ENCODE measurements at places on chromosomes 1 and 21.
A peak's percentile ranks its signal among the peaks of the same experiment; 100 is the strongest.

- no peak for DNase-seq
Observed at GRCh38 chr1:155329980-155330598, 9.4 kb downstream of the RUSC1 start.

DNA sequence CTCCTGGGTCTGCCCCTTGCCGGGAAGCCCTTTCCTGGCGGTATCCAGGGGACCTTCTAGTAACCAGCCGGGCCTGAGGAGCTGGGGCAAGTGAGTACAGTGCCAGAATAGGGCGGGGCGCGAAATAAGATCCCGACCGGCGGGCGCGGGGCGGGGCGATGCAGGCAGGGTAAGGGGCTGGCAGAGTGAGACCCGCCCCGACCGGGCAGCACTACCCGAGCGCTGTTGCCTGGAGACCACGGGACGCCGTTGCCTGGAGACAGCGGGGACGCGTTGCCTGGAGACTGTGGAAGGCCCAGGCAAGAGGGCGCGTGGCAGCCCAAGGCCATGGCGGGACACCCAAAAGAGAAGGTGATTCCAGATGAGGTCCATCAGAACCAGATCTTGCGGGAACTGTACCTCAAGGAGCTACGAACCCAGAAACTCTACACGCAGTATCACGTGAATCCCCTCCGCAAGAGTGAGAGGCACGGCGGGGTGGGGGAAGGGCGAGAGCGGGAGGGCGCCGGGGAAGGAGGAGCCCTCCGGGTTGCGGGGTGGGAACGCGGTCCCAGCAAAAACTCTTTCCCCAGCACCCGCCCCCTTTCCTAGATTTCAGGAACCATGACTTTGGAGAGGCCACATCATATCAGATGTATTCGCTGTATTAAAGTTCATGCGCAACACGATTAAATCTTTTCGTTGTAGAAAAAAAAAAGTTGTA lies 24.3 kb downstream of the EBNA1BP2 start:
- DNase-seq = peak; percentile 12

DNA sequence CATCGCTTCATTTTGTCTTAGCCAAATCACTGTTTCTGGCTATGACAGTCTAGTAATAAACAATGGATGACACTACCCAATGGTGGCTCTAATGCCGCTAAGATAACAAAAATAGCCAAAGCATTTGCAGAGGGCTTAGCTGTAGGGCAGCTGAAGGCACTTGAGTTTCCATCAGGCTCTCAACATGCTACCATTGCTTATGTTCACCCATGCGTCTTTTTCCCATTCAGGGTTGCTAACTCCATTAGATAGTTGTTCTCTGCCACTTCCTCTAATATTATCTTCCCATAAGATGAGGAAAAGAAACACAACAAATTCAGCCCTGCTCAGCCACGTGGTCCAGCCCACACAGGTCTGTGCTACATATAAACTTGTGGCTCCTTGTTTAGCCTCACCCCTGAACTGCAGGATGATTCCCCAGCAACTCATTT lies 159.6 kb downstream of the TOMM20 start:
- no peak for DNase-seq

DNA sequence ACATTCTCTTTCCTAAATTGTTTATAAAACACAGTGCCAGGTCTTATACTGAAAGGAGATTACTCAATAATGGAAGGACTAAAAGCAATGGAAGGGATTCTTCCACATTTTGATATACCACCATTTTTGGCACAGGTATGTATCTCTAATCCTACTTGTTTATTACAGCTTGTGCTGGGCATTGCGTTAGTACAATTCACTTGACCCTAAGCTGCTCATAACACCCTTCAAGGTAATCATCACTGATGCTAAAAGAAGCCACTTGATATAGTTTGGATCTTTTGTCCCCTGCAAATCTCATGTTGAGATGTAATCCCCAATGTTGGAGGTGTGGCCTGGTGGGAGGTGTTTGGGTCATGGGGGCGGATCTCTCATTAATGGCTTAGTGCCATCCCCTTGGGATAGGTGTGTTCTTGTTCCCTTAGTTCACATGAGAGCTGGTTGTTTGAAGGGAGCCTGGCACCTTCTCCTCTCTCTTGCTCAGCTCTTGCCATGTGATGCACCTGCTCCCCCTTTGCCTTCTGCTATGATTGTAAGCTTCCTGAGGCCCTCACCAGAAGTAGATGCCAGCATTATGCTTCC lies 71.1 kb downstream of the NIBAN1 start:
- no peak for DNase-seq

DNA sequence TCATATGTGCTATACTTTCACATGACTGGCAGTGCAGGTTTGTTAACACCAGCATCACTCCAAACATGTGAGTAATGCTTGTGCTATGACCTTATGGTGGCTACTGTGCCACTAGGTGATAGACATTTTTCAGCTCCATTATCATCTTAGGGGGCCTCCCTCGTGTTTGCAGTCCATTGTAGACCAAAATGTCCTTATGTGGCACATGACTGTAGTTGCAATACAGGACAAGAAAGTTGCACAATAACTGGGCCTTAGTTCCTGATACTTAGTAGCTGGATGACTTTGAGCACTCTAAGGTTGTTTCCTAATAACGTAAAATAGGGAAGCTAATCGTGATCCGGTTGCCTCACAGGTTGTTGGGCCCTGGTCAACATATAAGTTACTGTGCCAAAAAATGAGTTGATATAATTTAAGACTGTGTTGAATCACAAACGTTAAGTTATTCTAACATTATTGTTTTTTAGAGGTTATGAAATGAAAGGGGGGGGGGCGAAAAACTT lies 511 bp upstream of the SNX27 start:
- DNase-seq = no peak

GRCh38 chr1:213688655-213689054 lies 299.1 kb upstream of the PROX1 start:
- no peak for DNase-seq

DNA sequence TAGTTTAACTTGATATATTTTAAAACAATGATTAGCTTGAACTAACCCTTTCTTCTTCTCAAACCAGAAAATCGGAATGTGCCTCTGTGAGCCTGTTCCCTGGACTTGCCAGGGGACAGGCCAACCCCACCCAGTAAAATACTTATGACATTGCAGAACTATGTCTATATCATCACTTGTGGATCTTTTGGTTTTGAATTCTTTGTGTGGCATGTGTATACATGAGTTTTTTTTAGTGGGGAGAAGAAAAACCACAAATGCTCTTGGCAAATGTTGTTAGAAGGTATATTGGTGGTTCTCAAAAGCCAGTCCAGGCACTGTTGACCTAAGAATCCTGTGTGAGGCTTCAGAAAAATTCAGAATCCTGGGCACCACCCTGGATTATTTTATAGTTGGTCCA lies 347.4 kb downstream of the SIPA1L2 start:
- no peak for DNase-seq

DNA sequence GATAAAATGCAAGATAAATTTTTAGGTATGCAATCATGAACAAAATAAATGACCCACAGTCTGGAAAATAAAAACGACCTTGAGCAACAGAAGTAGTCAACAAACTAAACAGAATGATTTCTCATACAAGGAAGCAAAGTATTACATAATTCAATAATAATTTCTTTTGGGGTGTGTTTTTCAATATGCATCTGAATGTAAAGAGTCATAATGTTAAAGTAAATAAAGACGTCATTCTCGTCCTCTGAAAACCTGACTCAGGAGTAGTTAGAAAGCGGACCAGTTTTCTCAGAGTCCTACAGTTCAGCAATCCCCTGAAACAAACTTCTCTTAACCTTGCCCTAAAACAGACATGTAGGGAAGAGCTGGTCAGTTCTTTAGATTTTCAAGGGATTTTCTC lies 18.6 kb downstream of the CDC42BPA start:
- DNase-seq = no peak

DNA sequence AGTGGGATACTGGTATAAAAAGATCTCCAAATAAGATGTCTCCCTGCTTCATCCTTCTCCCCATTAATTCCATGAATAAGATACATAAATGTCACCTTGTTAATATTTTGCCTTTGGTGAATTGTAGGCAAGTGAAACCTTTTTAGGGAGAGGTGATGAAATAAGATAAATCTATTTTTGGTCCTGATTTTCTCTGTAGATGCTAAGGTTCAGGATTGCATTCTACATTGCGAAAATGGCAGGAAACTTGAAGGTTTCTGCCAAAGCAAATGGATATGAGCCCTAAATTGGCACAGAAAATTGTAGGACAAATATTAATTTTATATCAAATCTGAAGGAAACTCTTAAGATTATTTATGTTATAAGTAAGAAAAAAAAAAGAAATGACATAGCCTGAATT lies 107.1 kb downstream of the PLPPR4 start:
- no peak for DNase-seq

- no peak for DNase-seq
Observed at GRCh38 chr1:226706684-226707083, 32.4 kb downstream of the ITPKB start.

DNA sequence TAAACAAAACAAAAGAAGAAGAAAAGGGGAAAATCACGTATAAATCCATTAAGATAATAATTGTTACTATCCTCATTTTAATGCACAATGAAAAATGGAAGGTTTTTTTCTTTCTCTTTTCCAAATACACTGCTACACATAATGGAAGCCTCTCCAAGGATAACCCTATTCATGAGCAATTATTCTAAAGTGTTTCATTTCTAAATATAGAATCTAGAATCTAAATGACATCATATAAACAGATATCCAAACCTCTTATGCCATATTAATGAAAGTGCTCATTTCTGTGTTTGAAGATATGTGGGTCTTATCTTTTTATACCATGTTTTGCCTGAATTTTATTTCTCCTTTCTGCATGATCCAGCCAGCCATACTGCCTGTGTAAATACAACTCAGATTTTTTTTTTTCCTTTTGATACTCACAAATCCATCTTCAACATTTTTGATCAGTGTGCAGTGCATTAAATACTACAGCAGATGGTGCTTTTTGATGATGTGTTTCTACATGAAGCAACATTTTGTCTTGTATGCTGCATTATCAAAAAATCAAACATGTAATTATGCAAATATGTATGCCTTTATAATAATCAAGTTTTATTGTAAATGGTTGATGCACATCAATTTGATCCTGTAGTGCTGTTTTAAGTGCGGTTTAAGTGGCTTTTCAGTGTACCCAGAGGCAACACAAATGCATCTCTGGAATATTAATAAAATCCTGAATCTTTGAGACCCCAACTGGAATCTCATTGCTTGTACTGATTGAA lies 625.6 kb upstream of the PTBP2 start:
- DNase-seq = no peak

DNA sequence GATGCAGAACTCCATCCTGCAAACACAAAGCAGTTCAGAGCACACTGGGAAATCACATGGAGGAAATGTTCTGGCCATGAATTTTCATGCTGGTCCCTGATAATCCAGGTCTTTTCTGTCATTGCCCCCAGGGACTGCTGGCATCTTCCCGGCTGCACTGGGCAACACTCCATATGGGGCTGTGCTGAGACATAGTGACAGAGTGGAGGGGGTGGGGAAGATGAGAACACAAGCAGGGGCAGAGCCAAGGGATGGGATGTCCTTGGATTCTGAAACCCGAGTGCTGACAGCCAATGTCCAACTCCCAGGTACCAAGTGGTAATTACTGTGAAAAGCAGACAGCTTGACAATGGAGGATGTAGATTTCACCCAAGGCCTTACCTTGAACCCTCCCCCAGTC lies 185.7 kb downstream of the HIVEP3 start:
- no peak for DNase-seq

DNA sequence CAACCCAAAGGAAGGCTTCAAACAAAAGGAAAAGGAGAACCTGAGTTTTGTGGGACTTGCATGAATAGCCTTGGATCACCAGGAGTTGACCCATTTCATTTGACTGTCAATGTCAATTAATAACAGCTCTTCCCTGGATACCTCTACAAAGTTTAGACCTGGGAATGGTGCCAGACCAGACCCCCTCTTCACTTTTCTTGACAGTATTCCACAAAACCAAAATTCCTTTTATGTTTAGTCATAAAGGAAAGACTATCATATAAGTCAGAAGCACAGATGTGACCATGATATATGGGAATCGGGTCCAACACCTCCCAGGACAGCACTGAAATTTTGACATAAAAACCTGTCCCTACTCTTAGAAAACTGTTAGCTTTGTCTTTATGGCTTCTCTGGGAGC lies 191.8 kb downstream of the LYPLAL1 start:
- DNase-seq = no peak

DNA sequence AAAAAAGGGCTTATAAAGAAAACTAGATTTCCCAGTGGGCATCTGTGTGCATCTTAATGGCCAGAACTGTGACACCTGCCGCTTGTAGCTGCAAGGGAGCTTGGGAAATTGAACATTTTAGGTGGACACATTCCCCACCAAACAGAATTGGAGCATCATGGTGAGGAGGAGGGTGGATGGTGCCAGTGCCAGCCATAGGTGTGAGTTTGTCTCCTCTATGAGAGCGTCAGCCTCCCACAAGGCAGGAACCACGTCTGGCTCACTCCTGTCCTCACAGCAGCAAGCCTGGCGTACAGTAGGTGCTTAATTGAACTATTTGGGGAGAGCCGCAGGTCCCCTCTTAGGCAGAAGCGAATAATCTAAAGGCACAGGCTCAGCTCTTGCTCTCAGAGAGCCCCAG lies 124.5 kb upstream of the TMEM51 start:
- DNase-seq = no peak

GRCh38 chr1:107817935-107818334 lies 147.0 kb downstream of the VAV3 start:
- DNase-seq = no peak

- DNase-seq = peak; percentile 83
Observed at GRCh38 chr1:204506969-204507316, 9.3 kb upstream of the MDM4 start.

DNA sequence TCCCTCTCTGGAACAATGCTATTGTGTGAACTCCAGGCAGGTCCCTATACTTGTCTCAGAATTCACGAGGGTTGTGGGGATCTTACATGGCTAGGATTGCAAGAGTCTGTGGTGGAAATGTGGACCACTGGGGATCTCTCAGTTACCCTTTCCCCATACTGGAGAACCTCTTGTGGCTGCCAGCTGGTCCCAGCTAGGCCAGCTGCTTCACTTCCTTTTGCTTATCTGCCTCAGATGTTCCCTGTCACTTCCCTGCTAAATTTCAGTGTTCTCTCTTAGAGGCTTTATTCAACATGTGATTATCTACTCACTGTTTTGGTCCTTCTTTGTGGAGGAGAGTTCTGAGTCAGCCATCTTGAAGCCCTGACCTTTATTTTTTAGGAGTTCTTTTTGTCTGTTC lies 75.9 kb upstream of the SAMD13 start:
- no peak for DNase-seq

DNA sequence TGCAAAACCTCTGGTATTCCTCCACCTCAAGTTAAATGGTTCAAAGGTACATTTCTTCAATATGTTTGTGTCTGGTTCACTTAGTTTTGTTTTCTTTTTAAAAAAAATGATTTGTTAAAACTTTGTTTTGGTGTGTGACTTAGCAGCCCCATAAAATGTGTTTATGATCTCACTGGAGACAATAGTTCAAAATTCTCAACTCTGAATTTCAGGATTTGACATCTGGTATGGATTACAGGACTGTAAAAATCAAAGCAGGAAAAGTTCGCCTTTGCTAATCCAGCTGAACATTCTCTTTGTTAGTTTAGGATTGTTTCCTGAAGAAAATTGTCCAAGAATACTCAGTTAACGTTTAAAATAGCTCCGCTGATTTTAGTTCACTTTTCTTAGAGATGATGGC lies 231.7 kb downstream of the HMCN1 start:
- no peak for DNase-seq

All from stimulated activated CD4-positive, alpha-beta T cell treated with anti-CD3 and anti-CD28 coated beads, Interleukin-12 subunit alpha, Interleukin-12 subunit beta, amount 100 ng/mL, for 24 hours (primary cell).